ENCODE measurements at places on chromosomes 6 and 20.

DNA sequence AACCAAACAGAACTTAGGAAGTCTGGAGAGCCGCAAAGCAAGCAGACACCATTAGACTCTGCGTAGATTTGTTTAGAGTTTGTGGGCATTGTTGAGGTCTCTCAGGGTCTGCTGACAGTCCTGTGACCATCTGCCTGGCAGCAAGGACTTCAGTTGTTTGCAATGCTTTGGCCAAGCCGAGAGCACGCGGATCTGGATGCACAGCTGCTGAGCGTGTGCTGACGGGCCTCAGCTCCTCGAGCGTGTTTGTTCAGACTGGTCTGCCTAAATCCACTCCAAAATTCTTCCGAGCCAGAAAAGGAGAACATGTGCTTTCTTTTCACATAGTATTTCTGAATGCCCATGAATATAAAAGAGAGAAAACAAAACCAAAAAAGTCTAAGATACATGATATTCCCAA is 159.0 kb downstream of the ZNF217 start:
- DNase-seq, result no peak

DNA sequence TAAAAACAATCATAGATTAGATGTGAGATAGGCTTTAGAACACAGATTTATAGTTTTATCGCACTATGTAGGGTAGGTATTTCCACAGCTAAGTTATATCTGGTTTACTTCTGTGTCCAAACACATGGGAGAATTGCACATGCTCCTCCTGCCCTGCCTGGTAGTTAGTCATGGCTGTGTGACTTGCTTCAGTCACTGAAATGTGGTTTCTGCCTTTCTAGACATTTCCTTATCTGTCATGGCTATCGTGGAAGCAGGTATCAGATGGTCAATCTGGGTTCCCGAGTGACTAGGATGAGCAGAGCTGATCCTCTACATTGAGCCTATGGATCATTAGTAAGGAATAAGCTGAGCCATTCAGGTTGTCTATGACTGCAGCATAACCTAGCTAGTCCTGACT is 117.8 kb upstream of the GMDS start:
- no peak for DNase-seq

DNA sequence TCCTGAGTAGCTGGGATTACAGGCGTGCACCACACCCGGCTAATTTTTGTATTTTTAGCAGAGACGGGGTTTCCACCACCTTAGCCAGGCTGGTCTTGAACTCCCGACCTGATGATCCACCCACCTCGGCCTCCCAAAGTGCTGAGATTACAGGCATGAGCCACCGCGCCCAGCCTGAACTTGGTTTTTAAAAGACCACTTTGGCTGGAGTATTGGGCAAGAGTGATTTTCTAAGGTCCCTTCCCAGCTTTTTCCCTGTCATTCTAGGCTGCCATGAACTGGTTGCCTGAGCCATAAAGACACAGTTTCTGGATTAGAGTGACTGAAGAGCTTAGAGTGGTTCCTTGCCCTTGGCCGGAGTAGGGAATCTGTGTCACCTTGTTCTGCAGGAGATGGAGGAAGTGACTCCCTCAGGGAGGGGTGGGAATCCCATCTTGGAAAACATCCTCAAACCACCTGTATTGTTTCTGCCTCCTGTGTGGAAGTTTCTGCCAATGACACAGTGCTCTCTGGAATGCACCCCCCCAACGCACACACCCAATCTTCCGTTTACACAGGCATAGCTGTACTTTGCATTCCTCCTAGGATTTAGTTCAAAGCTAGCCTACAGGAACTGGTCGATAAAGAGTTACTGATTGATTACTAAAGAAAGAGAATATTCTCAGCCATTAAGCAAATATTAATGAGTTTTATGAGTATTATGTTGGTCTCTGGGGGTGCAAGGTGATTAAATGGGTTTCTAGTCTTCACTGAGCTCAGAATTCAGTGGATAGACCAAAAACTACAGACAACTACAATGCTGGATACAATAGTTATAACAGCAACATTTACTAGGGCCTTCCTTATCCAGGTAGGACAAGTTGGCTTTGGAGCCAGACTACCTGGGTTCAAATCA is 18.2 kb downstream of the BCL2L1 start:
- DNase-seq, result no peak

- no peak for DNase-seq
These were observed 22.9 kb downstream of the FKBP1A start for GRCh38 chr20:1369970-1370369.

DNA sequence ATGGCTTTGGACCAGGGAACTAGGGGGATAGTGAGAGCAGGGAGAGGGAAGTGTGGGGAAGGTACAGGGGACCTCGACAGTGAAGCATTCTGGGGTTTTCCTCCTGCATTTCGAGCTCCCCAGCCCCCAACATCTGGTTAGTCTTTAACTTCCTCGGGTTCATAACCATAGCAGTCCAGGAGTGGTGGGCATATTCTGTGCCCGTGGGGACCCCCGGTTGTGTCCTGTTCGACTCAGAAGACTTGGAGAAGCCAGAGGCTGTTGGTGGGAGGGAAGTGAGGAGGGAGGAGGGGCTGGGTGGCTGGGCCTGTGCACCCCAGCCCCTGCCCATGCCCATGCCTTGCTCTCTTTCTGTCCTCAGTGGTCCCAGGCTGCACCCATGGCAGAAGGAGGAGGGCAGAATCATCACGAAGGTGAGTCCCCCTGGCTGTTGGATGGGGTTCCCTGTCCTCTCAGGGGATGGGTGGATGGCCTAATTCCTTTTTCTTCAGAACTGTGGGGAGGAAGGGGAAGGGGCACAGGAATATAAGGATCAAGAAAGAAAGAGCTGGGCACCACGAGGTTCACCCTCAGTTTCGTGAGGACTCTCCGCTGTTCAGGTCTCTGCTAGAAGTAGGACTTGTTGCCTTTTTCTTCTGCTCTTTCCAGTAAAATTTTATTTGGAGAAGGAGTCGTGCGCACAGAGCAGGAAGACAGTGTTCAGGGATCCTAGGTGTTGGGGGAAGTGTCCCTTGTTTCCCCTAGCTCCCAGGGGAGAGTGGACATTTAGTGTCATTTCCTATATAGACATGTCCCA is 4.2 kb downstream of the VEGFA start:
- no peak for DNase-seq

DNA sequence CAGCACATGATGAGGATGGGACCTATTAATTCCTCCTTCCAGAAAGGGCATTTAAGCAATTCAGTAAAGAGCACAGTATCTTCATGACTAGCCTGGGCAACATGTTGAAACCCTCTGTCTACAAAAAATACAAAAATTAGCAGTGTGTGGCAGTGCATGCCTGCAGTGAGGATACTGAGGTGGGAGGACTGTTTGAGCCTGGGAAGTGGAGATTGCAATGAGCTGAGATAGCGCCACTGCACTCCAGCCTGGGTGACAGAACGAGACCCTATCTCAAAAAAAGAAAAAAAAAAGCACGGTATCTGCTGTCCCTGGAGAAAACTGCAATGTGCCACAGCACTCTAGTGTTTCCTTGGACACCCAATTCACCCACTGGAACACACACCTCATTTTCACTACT is 18.4 kb downstream of the SAMD3 start:
- peak; percentile 81 for DNase-seq

GRCh38 chr20:62148908-62149314 is 5.3 kb downstream of the SS18L1 start:
- no peak for DNase-seq

- DNase-seq, result no peak
These were observed 17.2 kb upstream of the SH3BGRL2 start for GRCh38 chr6:79613912-79614311.

DNA sequence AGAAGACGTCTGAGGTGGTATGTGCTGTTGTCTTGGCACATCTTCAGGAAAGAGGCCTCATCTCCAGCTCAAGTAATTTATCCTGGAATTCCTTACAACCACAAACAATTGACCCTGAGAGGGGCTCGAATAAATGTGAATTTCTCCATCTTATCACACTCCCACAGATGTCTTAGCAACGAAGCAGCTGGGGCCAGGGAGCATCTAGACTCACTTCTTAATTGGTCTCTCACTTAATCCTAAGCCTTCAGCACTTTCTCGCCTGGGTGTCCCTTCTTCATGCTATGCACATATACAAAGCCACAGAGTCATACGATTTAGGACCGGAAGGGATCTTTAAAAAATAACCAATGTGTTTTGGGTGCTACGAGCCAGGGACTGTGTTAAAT is 27.1 kb downstream of the PCK1 start:
- DNase-seq, result peak; percentile 8

DNA sequence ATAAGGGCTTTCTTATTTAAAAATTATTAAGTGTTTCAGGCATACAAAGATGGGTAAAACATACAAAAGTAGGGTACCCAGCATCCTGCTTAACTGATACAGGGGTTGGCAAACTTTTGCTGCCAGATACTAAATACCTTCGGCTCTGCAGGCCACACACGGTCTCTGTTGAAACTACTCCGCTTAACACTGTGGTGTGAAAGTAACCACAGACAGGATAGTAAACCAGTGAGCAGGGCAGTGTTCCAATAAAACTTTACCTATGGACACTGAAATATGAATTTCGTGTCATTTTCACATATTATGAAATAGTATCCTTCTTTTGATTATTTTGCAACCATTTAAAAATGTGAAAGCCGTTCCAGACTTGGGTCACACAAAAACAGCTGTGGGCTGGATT is 92.4 kb downstream of the EYA2 start:
- DNase-seq, result no peak

DNA sequence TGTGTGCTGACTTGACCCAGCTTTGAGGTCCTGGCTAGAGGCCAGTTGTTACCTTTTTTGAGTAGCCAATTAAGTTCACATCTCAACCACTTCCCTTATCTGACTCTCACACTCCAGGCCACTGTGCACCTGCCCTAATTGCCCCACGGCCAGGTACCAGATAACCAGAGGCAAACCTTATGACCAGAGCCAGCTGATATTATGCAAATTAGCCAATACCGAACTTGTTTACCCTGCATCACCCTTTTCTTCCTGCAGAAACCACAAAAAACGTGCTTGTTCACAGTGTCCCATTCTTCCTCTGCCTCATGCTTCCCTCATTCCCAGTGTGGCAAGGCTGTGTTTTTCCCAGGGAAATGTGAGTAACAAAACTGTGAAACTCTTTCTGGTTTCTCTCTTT is 89.3 kb downstream of the HTR1B start:
- DNase-seq, result peak; percentile 53

All from erythroblast (primary cell).